ENCODE measurements at places on chromosomes 4 and X. TPM values are rescaled to one million over a fixed set of nuclear protein-coding genes. Genes with fewer than 3 reads are reported as not detected.

- no peak for DNase-seq
These were observed 929 bp downstream of the ZBTB33 start for GRCh38 chrX:120251471-120252011.

GRCh38 chrX:70504772-70505450 is 60.3 kb downstream of the DLG3 start:
- DNase-seq: peak; percentile 28

Gene HELT
- not detected for total RNA-seq

DNA sequence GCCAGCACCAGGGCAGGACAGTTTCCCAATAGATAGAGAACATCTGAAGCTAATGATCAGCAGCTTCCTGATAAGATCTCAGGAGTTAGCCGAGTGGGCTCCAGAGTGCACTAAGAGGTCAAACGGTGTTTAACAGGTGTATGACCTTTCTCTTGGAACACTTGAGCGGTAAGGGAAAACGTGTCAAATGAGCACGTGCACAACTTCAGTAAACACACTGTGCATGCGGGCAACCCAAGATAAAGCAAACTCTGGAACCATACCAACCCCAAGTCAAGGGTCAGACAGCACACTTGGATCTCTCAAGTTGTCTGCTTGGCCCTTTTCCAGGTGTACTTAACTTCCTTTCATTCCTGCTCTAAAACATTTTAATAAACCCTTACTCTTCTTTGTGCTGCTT is 1941.5 kb upstream of the PCDH10 start:
- DNase-seq: no peak

DNA sequence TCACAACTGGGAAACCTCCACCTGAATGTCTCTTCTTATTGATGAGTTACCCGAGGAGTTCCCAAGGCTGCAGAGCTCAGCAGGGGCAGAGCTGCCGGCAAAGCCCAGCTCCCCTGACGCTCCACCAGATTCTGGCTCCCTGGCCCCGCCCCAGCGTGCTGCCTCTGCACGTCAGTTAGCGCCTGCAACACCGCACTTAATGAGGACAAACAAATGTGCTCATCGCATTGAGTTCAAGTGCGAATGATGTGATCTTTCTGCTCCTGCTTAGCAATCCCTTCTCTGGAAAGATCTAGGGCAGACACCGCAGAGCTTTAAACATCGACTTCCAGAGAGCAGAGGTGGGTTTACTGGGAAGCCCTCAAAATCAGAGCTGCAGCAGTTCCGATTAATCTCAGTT is 55.5 kb upstream of the FBXW7 start:
- DNase-seq: no peak

Gene GDPD2
- not detected for total RNA-seq

DNA sequence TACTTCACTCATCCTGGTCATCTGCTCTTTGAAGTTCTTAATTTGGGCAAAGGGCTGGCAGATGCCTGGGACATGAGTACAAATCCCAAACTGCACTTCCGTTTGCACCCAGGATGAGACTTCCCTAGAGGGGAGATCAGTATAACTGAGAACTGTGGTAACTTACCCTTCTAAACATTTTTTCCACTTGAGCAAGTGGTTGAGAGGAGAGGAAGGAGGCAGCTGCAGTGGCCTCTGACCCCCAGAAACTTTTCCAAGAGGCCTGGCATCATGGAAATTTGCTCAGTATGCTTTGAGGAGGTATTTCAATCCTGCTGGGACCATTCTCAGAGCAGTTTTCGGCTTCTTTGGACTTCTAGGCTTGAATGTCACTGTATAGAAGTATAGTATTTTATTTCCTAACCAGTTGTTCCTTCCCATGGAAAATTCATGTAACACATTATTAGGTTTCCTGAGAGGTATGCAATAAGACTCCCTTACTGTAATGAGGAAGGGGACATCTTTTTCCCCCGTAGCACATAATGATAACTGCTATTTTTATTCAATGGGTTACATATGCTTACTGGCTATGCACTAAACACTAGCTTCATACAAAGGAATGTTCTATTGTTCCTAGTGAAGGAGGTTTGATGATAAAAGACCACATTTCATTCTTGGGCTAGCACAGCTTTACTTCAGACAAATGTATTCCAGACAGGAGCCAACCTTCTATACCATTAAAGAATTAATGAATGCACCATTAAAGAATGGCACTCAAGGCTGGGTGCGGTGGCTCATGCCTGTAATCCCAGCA is 129.3 kb downstream of the SHROOM3 start:
- DNase-seq: no peak

Gene LRCH2
- 2.6 TPM for total RNA-seq

Gene MAGEB10
- not detected for total RNA-seq

DNA sequence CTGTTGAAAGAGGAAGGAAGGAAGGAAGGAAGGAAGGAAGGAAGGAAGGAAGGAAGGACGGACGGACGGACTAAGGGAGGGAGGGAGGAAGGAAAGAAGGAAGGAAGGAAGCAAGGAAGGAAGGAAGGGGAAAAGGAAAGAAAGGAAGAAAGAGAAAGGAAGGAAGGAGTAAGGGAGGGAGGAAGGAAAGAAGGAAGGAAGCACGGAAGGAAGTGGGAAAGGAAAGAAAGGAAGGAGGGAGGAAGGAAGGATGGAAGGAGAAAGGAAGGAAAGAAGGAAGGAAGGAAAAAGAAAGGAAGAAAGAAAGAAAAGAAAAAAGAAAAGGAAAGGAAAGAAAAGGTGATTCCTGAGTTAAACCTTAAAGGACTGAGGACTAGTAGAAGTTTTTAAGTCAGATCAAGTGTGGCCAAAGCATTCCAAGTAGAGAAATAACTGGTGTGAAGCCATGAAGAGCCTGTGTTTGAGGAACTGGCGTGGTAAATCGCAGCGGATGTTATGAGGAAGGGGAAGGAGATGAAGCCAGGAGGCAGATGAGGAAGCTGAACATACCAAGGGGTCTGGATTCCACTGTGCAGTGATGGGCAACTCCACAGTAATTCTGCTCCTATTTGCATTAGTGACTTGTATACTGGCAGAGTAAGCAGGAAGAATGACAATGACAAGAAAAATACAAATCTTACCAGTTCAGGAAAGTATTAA is 163.5 kb downstream of the MGST2 start:
- DNase-seq: no peak

GRCh38 chr4:152663203-152664066 is 16.4 kb downstream of the TMEM154 start:
- DNase-seq: no peak

- DNase-seq: no peak
These were observed 44.8 kb downstream of the NPFFR2 start for GRCh38 chr4:72076562-72076961.

Gene ZNF630
- 0.96 TPM for total RNA-seq

GRCh38 chr4:76758996-76759395 is 138.9 kb downstream of the SOWAHB start:
- DNase-seq: no peak

DNA sequence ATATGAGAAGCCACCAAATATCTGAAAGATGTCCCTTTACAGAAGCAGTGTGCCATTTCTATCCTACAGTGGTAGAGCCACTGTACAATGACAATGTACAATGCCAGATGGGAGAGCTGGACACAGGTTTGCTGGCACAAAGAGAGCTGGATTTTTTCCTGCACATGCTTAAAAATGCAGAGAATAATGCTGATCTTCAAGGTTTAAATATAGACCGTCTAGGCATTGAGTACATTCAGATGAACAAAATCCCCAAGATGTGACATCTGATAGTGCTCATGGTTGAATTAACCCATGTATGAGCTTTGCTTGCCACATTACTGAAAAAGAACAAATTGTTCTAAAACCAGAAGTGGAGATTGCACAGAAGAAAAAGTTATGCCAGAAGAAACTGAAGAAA is 11.7 kb downstream of the ADGRL3 start:
- no peak for DNase-seq

- DNase-seq: no peak
These were observed 51.3 kb downstream of the SH3RF1 start for GRCh38 chr4:169219440-169219839.

DNA sequence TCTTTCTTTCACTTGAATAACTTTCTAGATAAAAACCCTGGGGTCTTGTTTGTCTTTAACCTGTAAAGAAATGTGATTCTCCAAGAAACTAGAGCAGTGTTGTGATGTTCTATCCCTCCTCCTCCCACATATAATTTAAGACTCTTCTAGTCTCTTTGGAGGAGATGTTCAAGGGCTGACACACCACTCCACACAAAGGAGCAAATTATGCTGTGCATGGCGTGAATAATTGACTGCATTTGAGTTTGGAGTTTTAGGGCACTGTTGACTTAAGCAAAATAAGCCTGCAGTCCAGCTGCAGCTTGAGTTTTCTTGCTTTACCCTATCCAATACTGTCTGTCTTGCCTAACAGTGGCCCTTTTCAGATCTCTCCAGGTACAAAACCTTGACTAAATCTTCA is 119.7 kb downstream of the CHRDL1 start:
- no peak for DNase-seq

Gene UCHL1
- 191 TPM for total RNA-seq

GRCh38 chrX:14630733-14631132 is 101.4 kb downstream of the GLRA2 start:
- DNase-seq: no peak

Data from mesenteric fat pad (tissue), 1 donor.